ENCODE measurements at places on chromosomes 16 and 17.

- no peak for DNase-seq
Observed at GRCh38 chr17:60618854-60619526, 19.0 kb downstream of the PPM1D start.

GRCh38 chr16:24971718-24972117 is 43.5 kb downstream of the ARHGAP17 start:
- DNase-seq, result no peak

DNA sequence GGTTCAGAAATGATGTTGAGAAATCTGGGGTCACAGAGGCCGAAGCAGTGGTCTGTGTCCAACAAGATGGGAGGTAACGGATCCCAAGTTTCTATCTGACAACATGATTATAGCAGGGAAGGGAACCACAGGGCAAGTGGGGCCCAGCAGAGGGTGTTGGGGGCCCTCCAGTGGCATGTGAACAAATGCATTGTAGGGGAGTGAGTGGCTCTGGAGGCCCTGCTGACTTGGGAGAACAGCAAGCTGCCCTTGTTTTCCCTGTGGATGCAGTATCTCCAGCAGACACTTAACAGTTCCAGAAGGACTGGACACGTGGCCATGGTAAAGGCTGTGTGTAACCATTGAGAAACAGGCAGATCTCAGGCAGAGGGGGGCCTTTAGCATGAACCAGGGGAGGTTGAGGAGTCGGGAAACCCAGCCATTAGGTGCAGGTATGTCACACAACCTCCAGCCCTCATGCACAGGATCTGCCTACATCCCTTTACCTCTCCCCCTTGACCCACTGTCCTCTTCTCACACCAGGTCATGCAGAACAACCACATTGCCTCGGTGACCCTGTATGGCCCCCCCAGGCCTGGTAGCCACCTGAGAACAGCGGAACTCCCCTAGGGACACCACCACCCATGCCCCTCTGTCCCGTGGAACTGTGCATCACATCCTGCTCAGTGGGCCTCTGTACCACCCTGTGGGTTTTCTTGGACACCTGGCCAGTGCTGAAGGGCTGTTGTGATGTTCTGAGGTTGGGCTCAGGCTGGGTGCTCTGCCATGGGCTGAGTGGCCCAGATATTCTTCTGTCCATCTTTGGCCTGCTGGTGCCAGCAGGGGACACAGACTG is 4.1 kb downstream of the B3GNT9 start:
- no peak for DNase-seq

DNA sequence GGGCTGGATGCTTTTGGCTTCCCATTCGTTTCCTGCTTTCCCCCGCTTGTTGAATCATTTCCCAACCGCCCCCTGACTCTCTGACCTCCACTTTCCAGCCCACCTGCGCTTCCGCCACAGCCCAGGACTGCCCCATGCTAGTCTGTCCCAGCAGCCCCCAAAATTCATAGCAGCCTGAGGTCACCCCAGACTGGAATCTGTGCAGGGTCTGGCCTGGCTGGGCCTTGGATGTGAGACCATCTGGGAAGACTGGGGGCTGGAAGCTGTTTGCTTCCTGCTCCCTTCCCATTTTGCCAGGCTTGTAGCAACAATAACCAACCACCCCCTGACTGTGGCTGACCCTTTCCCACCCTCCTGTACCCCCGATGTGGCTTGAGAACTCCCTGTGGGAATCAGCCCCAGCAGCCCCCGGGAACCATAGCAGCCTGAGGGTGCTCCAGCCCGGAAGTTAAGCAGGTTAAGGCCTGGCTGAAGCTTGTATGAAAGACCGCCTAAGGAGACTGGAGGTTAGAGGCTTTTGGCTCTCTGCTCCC is 2290.8 kb downstream of the TP53TG3F start:
- DNase-seq, result no peak

GRCh38 chr17:42548070-42548837 is 4.5 kb upstream of the HSD17B1 start:
- no peak for DNase-seq

GRCh38 chr16:74586948-74587347 is 20.0 kb downstream of the GLG1 start:
- no peak for DNase-seq

GRCh38 chr17:66432411-66432957 is 130.1 kb downstream of the PRKCA start:
- no peak for DNase-seq

DNA sequence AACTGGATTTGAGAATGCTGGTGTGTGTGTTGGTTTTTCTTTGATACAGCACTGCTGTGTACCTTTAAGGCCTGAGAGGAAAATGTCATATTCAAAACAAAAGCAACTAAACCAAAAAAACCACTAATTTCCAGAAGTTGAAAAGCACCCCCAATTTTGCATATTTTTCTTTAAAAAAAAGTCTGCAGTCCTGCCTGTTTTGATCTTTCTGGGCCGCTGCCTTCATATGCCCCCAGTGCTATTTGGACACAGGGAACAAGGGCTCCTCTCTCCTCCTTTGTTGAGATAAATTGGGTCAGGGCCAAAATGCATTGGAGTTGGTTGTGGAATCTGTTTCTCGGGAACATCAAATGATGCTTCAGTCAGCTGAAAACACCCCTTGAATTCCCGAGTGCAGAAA is 26.9 kb downstream of the GPT2 start:
- DNase-seq, result no peak

GRCh38 chr17:4142107-4142900 is 526 bp downstream of the ZZEF1 start:
- peak; percentile 26 for DNase-seq

GRCh38 chr17:61794792-61795191 is 68.5 kb downstream of the BRIP1 start:
- DNase-seq, result peak; percentile 7

DNA sequence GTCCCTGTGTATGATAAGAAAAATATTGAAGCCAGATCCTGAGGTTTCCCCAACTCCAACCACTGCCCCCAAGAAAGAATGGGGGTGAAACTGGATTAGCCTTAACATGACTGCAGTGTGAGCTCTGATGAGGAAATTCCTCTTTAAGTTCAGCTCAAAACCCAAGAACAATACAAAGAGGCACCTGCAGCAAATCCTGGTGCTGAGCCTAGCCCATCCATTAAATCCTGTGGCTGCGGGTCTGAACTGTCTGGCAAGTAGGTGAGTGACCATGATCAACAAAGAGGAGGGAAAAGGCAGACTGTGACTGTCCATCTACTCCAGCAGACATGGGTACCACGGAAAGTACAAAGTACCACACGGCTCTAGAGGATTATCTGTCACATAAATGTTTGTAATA is 64.2 kb downstream of the CREBBP start:
- DNase-seq, result no peak

GRCh38 chr17:51640108-51640622 is 379.8 kb downstream of the UTP18 start:
- peak; percentile 2 for DNase-seq

DNA sequence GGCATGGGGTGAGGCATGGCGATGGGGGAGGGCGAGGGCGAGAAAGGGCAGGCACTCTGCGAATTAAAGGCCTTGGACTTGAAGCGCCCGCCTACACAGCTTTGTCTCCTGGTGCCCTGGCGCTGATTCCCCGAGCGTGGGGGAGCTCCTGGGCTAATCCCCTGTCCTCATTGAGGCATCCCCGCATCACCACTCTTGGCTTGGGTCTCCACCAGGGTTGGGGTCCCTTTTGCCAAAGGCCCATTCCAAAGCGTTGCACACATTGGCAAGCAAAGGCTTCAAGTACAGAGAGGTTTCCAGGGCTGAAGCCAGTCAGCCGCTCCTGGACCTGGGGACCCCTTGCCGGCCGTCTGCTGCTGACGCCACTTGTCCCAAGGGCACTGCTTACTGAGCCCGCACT is 8.0 kb downstream of the ZNF205 start:
- no peak for DNase-seq

DNA sequence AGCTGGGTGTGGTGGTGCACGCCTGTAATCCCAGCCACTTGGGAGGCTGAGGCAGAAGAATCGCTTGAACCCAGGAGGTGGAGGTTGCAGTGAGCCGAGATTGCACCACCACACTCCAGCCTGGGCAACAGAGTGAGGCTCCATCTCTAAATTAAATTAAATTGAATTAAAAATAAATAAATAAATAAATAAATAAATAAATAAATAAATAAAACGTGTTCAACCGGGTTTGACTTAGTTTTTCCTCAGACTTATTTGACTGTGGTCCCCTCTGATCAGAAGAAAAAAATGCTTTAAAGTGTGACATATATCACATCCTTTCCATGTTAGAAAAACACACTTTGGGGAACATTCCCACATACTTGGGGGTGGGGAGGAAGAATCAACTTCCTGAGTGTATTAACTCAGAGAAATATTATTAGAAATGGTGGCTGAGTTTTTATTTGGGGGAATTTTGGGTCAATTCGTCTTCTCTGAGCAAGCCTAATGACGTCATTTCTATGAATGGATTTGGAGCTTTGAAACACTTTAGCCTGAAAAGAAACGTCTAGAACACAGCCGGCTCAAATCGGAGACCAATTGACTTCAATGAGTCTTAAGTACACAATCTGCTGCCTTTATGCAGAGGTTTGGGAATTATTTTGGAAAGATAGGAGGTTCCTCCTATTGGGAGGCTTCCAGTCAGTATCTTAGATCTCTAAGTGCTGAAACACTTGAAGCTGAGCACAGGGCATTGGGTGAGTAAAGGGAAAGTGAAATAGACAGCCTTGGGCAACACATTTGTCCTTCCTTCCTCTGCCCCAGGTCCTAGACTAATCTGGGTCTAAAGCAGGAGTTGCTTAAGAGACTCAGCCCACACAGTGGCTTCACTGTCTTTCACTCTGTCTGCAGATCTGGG is 132.6 kb downstream of the PITPNC1 start:
- peak; percentile 21 for DNase-seq

DNA sequence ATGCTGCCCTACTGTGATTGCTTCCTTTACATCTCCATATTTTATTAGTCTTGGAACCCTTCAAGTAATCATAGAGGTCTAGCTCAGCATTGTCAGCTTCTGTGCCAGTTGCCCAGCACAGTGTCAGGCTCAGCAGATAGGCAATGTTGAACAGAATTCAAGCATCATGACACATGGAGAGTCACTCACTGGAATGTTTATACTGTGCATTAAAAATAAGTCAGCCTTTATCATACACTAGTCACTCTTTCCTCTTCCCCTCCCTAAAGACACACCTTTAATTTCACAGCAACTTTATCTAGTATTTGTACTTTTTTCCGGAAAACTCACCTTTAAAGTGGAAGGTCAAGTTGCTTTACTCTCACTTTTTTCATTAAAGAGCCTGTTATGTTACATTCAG is 253.8 kb upstream of the CDH11 start:
- peak; percentile 7 for DNase-seq

DNA sequence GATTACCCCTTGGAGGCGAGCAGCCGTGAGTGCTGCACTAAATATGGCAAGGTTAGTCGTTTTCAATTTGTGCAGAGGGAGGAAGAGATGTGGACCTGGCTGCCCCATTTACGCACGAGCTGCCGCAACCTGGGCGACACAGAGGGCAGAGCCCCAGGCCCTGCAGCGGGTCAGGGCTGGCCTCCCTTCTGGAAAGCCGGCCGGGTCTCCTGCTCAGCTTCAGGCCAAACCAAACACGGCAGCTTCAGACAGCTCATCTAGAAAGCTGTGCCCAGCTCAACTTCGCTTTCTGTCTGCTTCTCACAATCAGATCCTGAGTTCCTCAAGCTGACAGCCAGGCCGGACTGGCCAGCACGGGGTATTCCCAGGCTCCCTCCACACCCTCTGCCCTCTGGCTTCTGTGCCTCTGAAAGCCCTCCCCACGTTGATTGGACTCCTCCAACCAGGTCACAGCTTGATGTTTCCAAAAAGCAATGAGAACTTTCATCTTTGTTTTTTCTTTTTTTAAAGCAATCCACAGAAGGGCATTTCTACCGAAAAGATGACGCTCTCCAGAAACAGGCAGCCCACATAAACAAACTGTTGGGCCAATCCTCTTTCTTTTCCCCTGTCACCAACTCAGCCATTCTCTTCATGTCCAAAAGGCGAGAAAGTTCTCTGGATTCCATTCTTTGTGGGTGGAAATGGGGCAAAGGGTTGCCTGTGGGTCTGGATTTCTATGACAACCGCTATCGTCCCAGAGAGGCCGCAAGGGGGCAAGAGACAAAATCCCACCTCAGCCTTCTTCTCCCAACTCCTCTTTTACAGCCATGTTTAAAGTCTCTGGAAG is 189.0 kb downstream of the ZFHX3 start:
- DNase-seq, result no peak

DNA sequence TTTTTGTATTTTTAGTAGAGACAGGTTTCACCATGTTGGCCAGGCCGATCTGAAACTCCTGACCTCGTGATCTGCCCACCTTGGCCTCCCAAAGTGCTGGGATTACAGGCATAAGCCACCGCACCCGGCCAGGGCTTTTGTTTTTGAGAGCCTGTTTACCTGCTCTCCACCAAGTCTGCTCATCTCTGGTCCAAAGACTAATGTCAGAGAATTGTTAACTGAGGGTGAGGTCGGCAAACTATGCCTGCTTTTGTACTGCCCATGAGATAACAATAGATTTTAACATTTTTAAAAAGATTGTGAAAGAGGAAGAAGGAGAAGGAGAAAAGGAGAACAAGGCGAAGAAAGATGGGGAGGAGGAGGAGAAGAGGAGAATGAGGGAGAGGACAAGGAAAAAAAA is 26.0 kb downstream of the TMEM238L start:
- no peak for DNase-seq

GRCh38 chr16:6063526-6063925 is 965.9 kb upstream of the EEF2KMT start:
- no peak for DNase-seq

DNA sequence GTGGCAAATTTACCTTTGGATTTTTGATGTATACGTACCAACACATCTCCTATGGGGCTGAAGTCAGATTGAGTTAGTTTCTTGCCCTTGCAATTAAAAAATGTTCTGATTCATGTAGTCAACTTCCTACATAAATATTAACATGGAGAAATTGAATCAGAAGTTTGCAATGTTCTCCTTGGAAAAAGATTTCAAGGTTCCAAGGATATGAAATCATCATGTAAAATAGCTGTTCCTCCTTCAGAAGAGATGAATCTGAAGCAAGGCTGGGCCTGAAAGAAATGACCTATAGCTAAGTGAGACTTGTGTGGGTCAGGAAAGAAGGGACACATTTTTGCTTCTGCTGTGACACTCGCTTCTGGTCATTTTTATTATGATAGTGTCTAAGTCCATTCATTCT is 131.7 kb downstream of the RGS9 start:
- DNase-seq, result no peak

GRCh38 chr17:45934044-45934979 is 40.0 kb downstream of the MAPT start:
- no peak for DNase-seq

DNA sequence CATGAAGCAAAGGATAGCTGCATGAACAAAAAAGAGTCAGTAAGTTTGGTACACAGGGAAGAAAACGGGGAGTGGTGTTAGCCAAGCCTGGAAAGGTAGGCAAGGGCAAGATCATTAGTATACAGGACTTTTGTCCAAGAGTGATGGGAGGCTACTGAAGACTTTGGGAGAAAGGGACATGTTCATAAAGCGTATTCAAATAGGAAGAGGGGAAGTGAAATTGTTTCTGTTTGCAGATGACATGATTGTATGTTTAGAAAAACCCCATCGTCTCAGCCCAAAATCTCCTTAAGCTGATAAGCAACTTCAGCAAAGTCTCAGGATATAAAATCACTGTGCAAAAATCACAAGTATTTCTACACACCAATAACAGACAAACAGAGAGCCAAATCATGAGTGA is 19.4 kb downstream of the CDYL2 start:
- DNase-seq, result no peak

Measured in kidney capillary endothelial cell (primary cell).